Astrocyte of the cerebellum (primary cell): ENCODE measurements at places on chromosomes 11 and 22.
A peak's percentile ranks its signal among the peaks of the same experiment; 100 is the strongest.

DNA sequence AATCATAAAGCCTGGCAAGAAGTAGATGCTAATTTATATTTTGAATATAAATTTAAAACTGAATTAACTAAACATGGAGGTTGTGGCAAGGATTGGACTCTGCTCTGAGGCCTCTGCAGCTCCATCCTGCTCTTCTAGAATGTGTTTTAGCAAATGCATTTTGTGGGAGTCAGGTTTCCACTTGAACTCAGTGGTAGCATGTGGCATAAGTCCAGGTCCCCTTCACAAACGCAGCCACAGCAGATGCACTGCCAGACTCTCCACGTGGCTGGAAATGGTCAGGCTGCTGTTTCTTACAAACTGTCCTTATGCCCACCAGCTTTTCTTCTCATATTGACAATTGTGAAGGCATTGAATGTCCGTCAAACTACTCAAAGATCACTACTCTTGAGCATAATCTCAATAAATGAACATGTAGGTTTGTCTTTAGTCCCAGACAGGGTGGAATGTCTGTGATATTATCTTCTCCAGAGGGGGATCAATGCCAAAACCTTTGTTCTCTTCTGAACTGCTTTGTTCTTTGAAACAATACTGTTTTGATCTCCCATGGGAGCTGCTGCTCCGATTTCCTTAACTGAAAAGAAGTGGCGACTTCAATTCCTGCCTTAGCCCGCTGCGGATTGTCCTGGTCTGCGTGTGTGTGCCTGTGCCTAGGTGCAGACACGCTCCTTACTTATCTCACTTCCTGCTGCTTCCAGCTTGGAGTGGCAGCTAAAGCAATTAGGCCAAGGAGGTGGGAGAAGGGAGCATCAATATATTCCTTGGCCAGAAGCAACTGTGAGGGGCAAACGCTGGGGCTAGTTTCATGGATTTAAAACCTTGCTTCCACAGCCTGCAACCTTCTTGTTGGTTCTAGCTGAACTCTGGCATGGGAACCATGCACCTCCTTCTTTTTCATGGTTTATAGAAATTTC, 24.2 kb downstream of the EIF4G2 start:
- peak; percentile 40 for DNase-seq

DNA sequence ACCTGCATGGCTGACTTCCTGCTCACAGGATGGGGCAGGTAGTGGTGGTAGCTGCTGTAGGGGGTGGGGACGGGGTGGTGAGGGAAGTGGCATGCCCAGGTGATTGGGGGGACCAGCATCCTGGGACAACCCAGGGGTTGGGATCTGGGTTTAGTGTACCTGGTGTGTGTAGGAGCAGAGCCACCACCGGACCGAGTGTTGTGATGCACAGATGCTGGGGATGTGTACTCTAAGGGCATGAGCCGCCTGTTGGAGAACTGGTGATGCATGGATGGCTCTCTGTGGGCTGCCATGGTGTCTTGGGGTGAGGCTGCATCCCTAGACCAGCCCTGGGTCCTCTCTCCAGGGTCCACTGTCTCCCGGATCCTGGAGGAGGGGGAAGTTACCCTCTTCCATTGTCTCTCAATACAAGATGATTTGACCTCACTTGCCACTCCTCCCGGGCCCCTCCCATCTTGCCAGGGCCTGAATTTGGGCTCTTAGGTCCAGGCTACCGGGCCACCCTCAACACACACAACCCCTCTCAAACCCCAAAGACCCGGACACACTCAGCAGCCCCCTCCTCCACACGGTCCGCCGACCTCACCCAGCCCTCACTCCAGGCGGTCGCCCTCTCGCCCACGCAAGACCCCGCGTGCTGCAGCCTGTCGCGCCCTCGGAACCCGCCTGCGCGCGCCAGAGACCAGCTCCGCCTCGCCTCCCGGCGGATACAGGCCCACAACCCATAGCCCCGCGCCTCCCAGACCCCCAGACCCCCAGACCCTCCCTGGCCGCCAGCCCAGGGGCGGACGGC, 619 bp downstream of the LRRC75B start:
- DNase-seq = no peak

DNA sequence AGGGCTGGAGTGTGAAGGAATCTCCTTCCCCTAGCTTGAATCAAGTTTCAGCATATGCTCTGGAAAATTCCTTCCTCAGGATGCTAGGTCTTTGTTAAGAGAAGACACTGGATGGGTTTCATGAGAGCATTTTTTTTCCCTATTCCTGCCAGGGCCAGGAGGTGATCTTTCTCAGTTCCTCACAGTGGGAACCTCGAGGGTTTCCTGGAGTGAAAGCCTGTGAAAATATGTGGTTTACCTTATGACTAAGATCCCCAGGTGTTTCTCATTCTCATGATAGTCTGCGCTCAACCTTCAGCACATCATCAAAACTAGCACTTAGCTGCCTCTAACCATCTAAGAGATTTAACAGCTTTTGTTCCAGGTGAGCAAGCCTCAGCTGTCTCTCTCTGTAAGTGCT, 985.3 kb upstream of the FAT3 start:
- DNase-seq = no peak

GRCh38 chr11:79342686-79343085, 98.1 kb downstream of the TENM4 start:
- no peak for DNase-seq

DNA sequence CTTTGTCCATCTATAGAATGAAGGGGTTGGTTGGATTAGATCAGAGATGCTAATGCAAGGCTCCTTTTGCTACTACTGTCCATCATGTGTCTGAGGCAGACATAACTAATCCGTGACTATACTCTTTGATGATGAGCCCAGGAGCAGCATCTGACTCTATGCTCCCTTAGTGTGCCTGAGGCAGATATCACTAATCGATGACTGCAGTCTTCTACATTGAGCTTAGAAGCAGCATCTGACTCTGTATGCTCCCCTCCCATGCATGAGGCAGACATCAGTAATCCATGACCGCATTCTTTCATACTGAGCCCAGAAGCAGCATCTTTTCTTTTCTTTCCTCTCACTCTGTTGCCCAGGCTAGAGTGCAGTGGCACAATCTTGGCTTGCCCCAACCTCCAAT, 4.2 kb downstream of the TCN2 start:
- DNase-seq = no peak

DNA sequence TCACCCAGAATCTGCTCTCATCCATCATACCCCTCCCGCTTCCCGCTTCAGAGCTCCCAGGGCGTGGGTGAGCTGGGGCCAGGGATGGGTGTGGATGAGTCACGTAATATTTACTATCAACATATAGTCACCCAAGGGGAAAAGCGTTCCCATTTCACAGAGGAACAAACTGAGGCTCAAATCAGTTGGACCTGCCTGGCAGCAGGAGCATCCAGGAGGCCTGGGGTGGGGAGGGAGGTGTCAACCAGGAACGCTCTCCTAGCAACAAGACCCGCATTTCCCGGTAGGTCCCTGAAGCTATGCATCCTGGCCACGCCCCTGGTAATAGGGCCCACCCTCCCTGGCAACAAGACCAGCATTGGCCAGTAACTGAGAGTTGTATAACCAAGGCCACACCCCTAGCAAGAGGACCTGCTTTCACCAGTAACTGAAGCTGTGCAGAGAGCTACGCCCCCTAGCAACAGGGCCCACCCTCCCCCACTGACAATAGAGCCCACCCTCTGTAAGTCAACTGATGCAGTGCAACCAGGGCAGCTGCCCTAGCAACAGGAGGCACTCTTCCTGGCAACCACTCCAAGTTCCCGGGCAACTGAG, 32.7 kb upstream of the TXNRD2 start:
- DNase-seq = no peak

DNA sequence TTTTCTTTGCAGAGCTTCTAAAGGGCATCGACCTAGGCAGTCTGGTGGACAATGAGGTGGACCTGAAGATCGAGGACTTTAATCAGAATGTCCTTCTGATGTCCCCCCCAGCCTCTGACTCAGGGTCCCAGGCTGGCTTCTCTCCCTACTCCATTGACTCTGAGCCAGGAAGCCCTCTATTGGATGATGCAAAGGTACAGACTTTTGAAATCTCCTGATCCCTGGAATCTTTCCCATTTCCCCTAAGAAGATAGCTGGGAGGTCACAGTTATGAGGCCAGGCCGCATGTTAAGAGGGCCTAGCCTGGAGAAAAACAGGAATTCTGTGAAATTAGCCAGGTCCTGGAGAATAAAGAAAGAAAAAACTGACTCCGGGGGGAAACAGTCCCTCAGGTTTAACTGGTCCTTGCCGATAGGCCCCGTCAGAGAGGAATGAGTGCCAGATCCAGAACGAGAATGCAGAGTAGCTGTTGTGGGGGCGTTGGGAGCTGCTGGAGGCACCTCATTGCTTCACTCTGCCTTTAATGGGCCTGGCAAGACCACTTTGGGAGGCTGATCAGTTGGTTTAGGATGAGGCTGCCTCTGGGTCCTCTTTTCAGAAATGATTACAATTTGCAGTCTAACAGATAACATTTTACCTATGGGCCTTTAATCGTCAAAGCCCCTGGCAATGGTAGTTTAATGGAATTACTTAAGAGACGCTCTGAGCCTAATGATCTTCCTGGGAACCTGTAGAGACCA, 39.2 kb downstream of the SHISA8 start:
- no peak for DNase-seq

DNA sequence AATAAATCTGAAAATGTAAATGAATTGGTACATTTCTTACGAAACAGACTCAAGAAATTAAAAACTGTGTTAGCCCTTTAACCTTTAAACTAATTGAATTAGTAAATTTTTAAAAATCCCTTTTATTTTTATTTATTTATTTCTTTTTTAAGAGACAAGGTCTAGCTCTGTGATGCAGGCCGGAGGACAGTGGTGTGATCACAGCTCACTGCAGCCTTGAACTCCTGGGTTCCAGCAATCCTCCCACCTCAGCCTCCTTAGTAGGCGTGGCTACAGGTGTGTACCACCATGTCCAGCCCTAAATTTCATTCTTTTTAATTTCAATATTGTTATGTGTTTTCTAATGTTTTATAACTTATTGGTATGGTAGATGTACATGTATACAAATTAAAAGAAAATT, 72.6 kb downstream of the MYEOV start:
- DNase-seq = no peak

DNA sequence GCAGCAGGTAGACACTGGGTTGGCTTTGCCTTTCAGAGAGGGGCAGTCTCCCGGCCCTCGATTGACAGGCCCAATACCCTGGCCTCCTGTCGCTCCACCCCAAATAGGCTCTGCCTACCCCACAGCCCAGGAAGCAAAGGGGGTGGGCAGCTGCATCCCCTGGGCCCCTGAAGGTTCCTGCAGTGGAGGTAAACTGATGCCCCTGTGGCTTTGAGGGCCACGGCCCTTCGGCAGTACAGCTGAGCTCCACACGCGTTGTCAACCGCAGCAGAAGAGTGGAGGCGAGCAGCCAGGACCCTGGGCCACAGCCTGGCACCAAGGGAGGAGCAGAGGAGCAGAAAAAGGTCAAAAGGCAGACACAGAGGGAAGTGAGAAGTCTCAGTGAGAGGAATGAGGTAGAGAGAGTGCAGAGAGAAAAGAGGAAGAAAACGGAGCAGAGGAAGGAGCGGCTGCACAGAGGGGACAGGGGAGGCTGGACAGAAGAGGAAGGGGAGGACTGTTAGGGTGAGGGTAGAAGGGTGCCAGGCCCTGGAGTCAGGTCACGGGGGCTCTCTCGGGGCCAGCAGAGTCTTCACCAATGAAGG, 64.0 kb downstream of the SLC22A12 start:
- no peak for DNase-seq

GRCh38 chr11:10023212-10023611, 270.8 kb downstream of the SBF2 start:
- peak; percentile 20 for DNase-seq

DNA sequence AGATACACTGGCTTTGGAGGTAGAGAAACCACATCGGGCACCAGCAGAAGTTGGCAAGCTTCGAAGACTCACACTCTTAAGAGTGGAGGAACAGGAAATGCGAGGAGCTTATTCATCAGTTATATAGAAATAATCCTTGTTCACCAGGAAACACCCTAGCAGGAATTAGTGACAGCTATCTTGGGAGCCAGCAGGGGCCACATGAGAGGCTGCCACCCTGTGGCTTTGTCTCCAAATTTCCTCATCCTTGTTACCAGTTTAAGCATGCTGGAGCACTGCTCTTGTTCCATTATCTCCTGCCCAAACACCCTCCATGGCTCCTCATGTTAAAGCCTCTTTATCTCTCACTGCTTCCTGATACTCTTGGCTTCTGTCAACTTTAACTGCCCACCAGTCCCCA, 131.0 kb downstream of the PLEKHA7 start:
- DNase-seq = no peak

- DNase-seq = no peak
These were observed 43.9 kb downstream of the DDX6 start for GRCh38 chr11:118746988-118747585.
